ENCODE measurements at places on chromosomes 6 and 20.
A peak's percentile ranks its signal among the peaks of the same experiment; 100 is the strongest.

- no peak for DNase-seq
Measured at GRCh38 chr6:131572686-131573415, at the start of gene ARG1. TSS of gene ARG1 (plus strand) at chr6:131573226. CDS start at chr6:131573283, 57 bp downstream.

DNA sequence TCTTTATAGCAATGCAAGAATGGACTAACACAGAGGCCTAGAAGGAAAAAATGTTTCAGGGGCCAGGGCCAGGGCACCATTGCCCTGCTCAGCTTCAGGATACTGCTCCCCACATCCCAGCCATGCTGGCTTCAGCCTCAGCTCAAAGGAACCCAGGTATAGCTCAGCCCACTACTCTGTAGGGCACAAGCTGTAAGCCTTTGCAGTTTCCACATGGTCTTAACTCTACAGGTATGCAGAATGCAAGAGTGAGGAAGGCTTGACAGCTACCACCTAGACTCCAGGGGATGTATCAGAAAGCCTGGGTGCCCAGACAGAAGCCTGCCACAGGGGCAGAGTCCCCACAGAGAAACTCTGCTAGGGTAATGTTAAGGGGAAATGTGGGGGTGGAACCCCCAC, 10.5 kb upstream of the TTK start:
- no peak for DNase-seq

GRCh38 chr6:167034056-167034455, 34.9 kb downstream of the CEP43 start:
- DNase-seq: no peak

GRCh38 chr6:157779705-157780604, 43.1 kb upstream of the SNX9 start:
- no peak for DNase-seq

GRCh38 chr6:41228616-41229015, 467 bp downstream of the TREML4 start:
- DNase-seq: no peak

DNA sequence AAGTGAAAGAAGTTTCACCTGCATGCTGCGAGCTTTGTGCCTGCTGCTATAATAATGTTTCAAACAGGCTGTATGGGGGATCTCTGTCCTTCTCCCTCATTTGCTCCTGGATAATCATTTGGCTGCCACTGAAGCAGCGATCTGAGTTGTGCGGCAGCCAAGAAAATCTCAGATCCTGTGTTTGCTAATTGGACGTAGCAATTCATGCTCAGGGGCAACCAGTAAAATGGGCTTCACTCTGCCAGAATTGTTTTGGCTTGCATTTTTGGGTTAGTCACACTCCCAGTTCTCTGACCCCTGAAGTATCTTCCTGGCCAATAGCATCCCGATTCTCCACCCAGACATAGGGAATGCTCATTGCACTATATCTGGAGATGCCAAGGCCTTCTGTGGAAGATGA, 13.7 kb upstream of the STXBP5 start:
- DNase-seq: no peak

DNA sequence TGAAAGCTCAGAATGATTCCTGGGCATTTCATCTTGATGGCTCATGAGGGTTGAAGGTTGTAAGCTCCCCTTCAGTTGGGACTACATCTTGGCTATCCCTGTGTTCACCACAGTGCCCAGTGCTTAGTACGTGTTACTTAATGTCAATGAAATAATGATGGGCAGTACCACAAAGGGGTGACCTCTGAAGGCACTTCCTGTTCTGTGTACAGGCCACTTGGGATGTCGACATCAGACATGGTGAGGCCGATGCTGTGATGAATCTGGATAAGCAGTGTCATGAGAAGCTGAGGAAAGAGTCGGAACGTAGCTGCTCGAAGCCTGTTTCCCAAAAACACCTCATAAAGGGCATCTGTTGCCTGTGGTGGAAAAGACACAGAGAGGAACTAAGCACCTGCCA, 27.6 kb upstream of the RBL1 start:
- DNase-seq: no peak

DNA sequence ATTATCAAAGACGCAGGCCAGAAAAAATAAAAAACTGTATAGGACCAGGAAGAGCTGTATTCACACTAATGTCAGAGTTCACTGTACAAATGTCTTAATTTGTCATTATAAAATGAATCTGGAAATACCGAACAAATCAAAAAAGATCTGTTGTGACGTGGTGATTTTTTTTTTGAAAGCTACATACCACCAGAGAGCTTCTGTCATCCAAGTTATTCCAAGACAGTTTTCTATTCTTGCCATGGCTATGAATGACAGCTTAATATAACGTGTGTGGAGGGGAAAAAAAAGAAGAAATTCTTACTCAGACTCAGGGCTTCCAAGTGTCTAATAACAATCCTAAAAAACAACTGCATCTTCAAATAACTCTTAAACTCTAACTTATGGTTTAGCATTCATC, 328.8 kb upstream of the BTBD3 start:
- no peak for DNase-seq

DNA sequence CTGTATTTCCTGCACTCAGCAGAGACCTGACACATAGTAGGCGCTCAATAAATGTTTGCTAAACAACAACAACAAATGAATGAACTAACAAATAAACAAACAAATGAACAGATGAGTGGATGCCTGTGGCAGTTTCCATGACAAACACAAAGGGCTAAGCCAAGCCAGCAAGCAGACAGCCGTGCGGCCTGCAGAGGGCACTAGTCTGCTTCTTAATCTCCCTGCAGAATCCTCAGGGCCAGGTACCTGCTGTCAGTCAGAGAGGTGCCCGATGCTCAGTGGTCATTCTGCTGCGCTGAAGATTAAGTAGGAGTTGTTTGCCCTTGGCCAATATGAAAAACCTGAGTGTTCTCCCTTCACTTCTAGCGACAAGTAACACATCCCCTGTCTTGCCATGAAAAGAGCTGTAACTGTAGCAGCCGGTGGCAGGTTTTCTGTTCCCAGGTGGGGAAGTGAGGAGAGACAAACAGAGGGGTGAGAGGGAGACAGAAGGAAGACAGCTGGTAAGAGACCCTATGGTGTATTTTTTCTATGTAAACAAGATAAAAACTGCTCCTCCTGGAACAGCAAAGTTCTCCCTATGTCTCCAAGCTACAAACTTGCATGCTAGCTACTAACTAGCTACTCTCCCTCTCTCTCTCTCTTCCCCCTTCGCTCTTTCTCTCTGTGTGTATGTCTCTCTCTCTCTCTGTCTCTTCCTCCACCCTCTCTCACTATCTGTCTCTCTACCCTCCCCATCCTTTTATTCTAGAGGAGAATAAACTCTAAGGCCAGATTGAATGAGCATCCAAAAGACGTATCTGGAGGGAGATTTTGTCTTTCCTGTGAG, at the start of gene MC3R:
Gene MC3R, plus strand, starts transcription at position 779 of the 829 bp plus-strand sequence. CDS start 112 bp downstream, outside the sequence.
- DNase-seq: no peak

- DNase-seq: peak; percentile 10
Measured at GRCh38 chr6:35358086-35358485, 15.7 kb downstream of the PPARD start.

- no peak for DNase-seq
Measured at GRCh38 chr20:51969191-51969590, 166.9 kb upstream of the SALL4 start.

- no peak for DNase-seq
Measured at GRCh38 chr20:38842558-38842981, 37.1 kb downstream of the PPP1R16B start.

GRCh38 chr6:54198134-54198533, 86.9 kb downstream of the MLIP start:
- no peak for DNase-seq

- no peak for DNase-seq
Measured at GRCh38 chr6:113169484-113169883, 687.7 kb upstream of the MARCKS start.

DNA sequence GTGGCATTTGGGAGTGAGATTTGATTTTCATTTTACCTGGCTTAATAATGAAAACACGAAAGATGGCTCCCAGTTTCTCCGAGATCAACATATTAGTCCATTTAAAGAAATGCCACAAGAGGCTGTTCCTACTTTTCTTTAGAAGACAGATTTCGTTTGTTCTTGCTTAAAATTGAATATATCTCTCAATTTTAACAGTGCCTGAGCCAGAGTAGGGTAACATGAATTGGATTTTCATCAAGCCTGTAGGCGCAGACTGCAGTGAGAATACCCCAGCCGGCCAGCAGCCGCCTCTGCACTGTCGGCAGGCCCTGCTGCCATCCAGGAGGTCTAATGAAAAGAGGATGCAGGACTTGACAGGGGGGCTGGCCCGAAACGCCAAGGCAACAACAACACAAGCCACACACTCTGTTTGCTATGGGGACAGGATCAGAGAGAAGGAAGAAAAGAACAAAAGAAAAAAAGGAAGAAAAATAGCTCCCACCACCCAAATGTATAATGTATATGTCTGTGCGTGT, 72.5 kb downstream of the PPP1R3G start:
- DNase-seq: no peak

DNA sequence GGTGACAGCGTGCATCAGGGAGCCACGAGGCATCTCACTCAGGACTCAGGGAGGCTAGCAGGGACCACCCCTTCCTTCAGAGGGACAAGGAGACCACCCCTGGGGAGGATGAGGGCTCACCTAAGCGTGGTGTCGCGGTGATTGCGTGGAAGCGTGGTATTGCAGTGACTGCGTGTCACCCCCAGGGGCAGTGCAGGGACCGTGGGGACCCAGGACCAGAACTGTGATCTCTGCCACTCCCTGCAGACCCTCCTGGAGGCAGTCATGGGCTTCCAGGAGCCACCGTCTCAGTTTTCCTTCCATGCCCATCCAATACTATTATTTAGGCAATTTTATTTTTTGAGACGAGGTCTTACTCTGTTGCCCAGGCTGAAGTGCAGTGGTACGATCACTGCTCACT, 147.1 kb downstream of the TAF4 start:
- no peak for DNase-seq
